Muscle of leg (tissue), 16 donors: ENCODE measurements at places on chromosomes 1 and 21. TPM values are rescaled to one million over a fixed set of nuclear protein-coding genes. Genes with fewer than 3 reads are reported as not detected.
A peak's percentile ranks its signal among the peaks of the same experiment; 100 is the strongest.

Gene B3GALT5
- total RNA-seq: 0.27 TPM

Gene LORICRIN
- total RNA-seq: not detected

GRCh38 chr1:97006044-97006661 lies 284.6 kb downstream of the PTBP2 start:
- H3K36me3 ChIP-seq: no peaks in the 10 kb centered on the region
- H3K4me1 ChIP-seq: no peaks in the 10 kb centered on the region
- no peak overlapping the region for H3K4me3 ChIP-seq
- H3K27ac ChIP-seq: no peak overlapping the region
- peak; percentile 38 for DNase-seq

DNA sequence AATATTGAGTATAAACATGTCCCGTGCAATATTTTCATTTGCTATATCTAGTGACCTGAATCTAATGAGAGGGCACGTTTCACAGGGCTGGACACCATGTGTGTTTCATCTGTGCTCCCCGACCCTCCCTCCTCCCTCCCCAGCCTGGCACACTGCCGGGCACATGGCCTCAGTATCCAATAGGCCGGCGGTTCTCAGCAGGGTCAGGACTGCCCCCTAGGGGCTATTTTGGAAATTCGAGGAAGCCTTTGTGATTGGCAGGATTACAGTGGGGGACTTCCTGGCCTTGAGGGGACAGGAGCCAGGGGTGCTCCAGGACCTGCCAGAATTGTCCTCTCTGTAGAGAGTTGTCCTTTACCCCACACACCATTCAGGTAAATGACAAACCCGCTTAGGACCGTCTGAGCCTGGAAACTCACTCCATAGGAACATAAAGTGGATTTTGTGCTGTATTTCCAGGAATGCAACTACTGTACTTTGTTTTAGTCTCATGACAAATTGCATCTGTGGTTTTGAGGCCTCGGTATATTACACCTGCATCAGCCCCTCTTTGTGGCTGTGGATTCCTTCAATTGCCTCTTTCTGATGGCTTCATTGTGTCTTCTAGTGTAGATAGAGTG lies 109.5 kb upstream of the SIM2 start:
- DNase-seq: peak; percentile 37
- no peaks in the 10 kb centered on the region for H3K4me1 ChIP-seq
- no peak overlapping the region for H3K27ac ChIP-seq
- H3K4me3 ChIP-seq: no peak overlapping the region
- H3K27me3 ChIP-seq: no peaks in the 10 kb centered on the region

Gene SLFNL1
- 0.58 TPM for total RNA-seq

DNA sequence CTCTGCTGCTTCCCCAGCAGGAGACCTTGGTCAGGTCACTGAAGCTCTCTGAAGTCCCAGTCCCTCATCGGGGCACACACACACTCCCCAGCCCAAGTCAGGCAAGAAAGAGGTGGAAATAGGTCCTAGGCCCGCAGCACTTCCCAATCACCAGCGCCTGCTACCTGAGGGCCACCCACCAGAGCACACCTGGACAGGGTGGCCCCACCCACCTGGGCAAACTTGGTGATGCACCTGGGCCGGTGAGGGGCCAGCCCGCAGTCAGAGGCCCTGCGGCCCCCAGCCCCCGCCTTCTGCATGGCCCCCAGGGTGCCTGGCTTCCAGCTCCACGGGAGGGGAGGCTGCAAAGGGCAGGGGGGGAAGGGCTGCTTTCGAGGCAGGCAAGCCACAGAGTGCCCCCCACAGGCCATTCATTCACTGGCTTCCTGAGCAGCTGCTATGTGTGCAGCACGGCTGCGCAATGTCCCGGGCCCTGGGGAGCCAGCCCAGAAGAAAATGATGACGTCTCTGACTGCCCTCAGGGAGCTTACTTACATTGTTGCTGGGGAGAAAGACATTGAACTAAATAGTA lies 4.7 kb downstream of the SH2D5 start:
- no peak for DNase-seq
- no peak overlapping the region for H3K27ac ChIP-seq
- H3K4me3 ChIP-seq: no peak overlapping the region

- no peaks in the 10 kb centered on the region for H3K4me1 ChIP-seq
- H3K36me3 ChIP-seq: no peaks in the 10 kb centered on the region
- H3K27ac ChIP-seq: no peak overlapping the region
Observed at GRCh38 chr21:27476696-27477095, 509.8 kb upstream of the ADAMTS5 start.

Gene TSPAN1
- total RNA-seq: not detected

GRCh38 chr1:195981448-195982139 lies 626.6 kb downstream of the KCNT2 start:
- no peak overlapping the region for H3K4me3 ChIP-seq
- H3K27me3 ChIP-seq: no peaks in the 10 kb centered on the region

Gene NBPF3
- 4.9 TPM for total RNA-seq

DNA sequence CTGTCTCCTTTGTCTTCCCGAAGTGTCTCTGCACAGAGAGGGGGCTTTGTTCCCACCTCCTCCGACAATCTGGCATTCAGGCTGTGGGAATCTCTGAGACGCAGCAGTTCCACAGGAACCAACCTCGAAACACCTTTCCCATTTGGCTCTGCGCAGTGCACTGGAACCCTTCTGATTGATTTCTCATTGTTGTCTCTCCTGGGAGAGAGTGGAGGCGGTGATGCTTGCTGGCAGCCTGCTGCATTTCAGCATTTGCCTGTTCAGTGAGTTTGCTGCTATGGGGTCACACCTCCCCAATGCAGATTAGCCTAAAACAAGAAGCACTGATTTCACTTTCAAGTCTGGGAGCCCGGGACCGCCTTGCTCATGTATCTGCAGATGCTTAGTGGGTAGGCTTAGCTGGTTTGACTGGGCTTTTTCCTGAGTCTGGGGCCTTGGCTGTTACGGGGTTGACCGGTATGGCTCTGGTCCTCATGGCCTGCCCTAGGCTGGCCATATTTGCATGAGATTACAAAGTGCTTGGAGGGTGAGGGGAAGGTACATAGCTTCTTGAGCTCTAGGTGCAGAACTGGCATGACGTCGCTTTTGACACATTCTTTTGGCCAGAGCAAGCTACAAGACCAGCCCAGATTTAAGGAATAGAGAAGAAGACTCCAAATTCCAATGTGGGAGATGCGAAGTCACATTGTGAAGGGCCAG lies 695.3 kb downstream of the PTPRU start:
- H3K27me3 ChIP-seq: peaks cover 6% of the 10 kb centered on the region
- DNase-seq: no peak
- no peak overlapping the region for H3K4me3 ChIP-seq
- no peaks in the 10 kb centered on the region for H3K36me3 ChIP-seq

- H3K27ac ChIP-seq: no peak overlapping the region
- no peak for DNase-seq
- no peaks in the 10 kb centered on the region for H3K4me1 ChIP-seq
- H3K36me3 ChIP-seq: no peaks in the 10 kb centered on the region
- H3K27me3 ChIP-seq: no peaks in the 10 kb centered on the region
- no peak overlapping the region for H3K4me3 ChIP-seq
Observed at GRCh38 chr1:213925531-213926182, 62.1 kb upstream of the PROX1 start.

Gene BRINP2
- total RNA-seq: 0.66 TPM

Gene VANGL1
- 4.9 TPM for total RNA-seq

GRCh38 chr1:53621144-53621543 lies 117.8 kb downstream of the GLIS1 start:
- no peak overlapping the region for H3K27ac ChIP-seq
- no peaks in the 10 kb centered on the region for H3K36me3 ChIP-seq
- H3K4me3 ChIP-seq: no peak overlapping the region

DNA sequence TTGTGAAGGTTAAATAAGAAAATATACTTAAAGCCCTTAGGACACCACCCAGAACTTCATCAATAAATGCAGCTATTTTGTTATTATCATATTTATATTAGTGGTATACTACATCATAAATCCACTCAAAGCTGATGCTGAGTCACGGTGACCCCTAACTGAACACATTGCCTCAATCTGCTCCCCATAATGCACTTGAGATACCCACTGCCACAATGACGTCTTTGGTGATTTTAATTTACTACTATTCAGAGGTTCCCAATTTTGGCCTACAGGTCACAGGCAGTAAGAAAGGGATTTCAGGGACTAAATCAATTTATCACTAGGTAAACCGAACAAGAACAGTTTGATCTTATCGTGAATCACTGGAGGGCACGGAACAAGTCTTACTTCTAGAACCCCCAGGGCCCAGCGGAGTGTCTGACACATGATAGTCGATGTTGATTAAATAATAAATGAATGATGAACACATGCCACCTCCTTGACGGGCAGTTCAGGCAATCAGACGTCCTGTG lies 493 bp upstream of the CHD1L start:
- peak overlapping the region; percentile 22 for H3K4me3 ChIP-seq
- H3K27me3 ChIP-seq: no peaks in the 10 kb centered on the region
- peak overlapping the region; percentile 64 for H3K27ac ChIP-seq
- no peak for DNase-seq
- H3K36me3 ChIP-seq: no peaks in the 10 kb centered on the region

DNA sequence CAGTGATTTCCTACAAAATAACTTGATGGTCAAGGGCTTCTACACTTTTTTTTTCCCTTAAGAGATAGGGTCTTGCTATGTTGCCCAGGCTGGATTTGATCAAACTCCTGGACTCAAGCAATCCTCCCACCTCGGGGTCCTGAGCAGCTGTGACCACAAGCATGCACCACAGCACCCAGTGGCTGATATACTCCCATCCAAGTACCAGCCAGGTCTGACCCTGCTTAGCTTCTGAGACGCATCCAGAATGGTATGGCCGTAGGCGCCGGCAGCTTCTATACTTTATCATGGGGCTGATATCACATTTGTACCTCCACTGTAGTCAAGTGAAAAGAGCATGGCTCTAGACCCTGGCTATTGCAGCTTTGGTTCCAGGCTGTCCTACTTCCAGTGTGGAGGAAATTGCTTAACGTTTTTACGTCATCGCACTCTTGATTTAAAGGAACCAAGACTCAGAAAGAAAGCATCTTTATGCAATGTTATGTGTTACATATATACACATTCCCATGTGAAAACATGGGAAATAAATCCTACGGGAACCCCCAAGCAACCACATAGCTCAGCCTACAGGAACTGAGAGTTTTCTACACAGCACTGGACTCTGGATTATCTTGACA lies 39.5 kb downstream of the PDPN start:
- no peaks in the 10 kb centered on the region for H3K27me3 ChIP-seq
- H3K36me3 ChIP-seq: no peaks in the 10 kb centered on the region
- no peaks in the 10 kb centered on the region for H3K4me1 ChIP-seq
- H3K27ac ChIP-seq: no peak overlapping the region

GRCh38 chr21:32367158-32367557 lies 25.7 kb downstream of the URB1 start:
- peaks cover 12% of the 10 kb centered on the region for H3K4me1 ChIP-seq
- H3K27me3 ChIP-seq: no peaks in the 10 kb centered on the region
- H3K27ac ChIP-seq: no peak overlapping the region
- DNase-seq: no peak
- H3K36me3 ChIP-seq: peaks cover 81% of the 10 kb centered on the region

Gene SEC16B
- total RNA-seq: 7.4 TPM

Gene TMEM63A
- 15.6 TPM for total RNA-seq

- H3K27ac ChIP-seq: no peak within 1 kb of the TSS
- no peaks in the 10 kb centered on the region for H3K36me3 ChIP-seq
- no peak within 1 kb of the TSS for H3K4me3 ChIP-seq
- no peak for DNase-seq
Observed at GRCh38 chr21:30613836-30614235, at the start of gene KRTAP6-1. Gene KRTAP6-1 (minus strand): TSS chr21:30613930. CDS start chr21:30613904, 26 bp downstream.

- H3K4me1 ChIP-seq: peaks cover 9% of the 10 kb centered on the region
- no peaks in the 10 kb centered on the region for H3K27me3 ChIP-seq
- H3K27ac ChIP-seq: peak overlapping the region; percentile 0
- H3K36me3 ChIP-seq: no peaks in the 10 kb centered on the region
- peak overlapping the region; percentile 58 for H3K4me3 ChIP-seq
- DNase-seq: no peak
Observed at GRCh38 chr1:167554028-167554779, 642 bp upstream of the CREG1 start.

- H3K36me3 ChIP-seq: no peaks in the 10 kb centered on the region
- H3K27me3 ChIP-seq: peaks cover 40% of the 10 kb centered on the region
- no peak overlapping the region for H3K27ac ChIP-seq
Observed at GRCh38 chr1:44613941-44614340, 60.3 kb downstream of the TMEM53 start.

- no peak for DNase-seq
- H3K36me3 ChIP-seq: no peaks in the 10 kb centered on the region
- no peak overlapping the region for H3K27ac ChIP-seq
- H3K4me1 ChIP-seq: peaks cover 5% of the 10 kb centered on the region
- peaks cover 15% of the 10 kb centered on the region for H3K27me3 ChIP-seq
Observed at GRCh38 chr1:206039046-206039973, 13.7 kb upstream of the RHEX start.

Gene ADORA1
- total RNA-seq: 2.0 TPM

DNA sequence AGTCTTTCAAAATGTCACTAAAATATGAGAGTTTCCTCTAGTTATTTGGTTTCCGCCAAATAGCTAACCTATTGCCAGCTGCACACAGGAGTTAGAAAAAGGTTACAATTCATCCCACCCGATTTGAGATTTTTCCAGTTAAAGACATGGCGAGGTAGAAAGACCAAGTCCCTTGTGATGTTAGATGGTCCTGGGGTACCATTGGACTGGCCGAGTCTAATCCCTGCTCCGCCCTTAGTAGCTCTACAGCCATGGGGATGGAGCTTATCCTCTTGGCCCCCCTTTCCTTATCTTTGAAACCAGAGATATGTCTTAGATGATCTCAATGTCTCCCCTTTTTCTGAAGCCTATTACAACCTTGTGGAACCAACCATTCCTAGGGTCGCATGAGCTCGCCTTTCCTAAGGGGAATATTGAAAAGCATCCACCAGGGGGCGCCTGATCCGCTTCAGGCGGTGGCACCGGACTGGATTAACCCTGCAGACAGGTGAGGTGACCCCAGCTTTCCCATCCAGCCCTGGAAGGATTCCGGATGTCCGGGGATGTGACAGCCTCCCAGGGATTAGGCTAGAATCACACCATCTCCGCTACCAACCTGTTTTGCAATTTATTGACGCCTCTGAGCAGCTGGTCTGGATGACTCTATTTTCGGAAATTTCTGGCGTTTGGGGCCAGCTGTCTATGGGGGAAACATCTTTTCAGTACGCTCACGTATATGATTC lies 68.3 kb upstream of the SIM2 start:
- no peak overlapping the region for H3K27ac ChIP-seq
- peaks cover 27% of the 10 kb centered on the region for H3K27me3 ChIP-seq
- H3K4me1 ChIP-seq: peaks cover 9% of the 10 kb centered on the region
- no peaks in the 10 kb centered on the region for H3K36me3 ChIP-seq
- no peak overlapping the region for H3K4me3 ChIP-seq
- peak; percentile 33 for DNase-seq

- no peak for DNase-seq
- no peaks in the 10 kb centered on the region for H3K36me3 ChIP-seq
- H3K27ac ChIP-seq: no peak overlapping the region
- H3K27me3 ChIP-seq: no peaks in the 10 kb centered on the region
Observed at GRCh38 chr21:29654203-29654602, 285.6 kb downstream of the GRIK1 start.
